ENCODE measurements at places on chromosomes 12 and 14. TPM values are rescaled to one million over a fixed set of nuclear protein-coding genes. Genes with fewer than 3 reads are reported as not detected.
A peak's percentile ranks its signal among the peaks of the same experiment; 100 is the strongest.

DNA sequence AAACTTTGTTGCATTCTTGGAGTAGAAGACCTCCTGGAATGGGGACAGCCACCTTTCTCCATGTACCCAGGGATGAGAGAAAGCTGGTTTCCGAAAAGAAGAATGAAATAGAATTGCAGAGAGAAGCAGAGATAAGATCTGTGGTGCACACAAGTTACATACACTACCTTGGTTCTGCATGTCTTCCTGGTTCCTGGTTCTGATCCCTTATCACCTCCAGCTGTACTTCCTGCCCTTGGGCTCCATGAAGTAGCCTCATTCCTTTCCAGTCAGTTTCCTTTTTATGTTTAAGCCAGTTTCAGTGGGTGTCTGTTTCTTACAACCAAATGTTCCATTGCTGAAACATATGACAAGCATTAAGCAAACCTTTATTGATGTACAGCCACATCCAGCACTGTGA, 69.3 kb downstream of the FBXW8 start:
- H3K4me3 ChIP-seq = no peak overlapping the region
- peaks cover 7% of the 10 kb centered on the region for H3K36me3 ChIP-seq
- H3K27ac ChIP-seq = no peak overlapping the region
- peaks cover 19% of the 10 kb centered on the region for H3K4me1 ChIP-seq
- H3K27me3 ChIP-seq = no peaks in the 10 kb centered on the region
- no peak for DNase-seq

GRCh38 chr14:73463411-73463810, 5.1 kb upstream of the NUMB start:
- peak; percentile 30 for DNase-seq
- peaks cover under 1% of the 10 kb centered on the region for H3K36me3 ChIP-seq
- no peaks in the 10 kb centered on the region for H3K27me3 ChIP-seq

GSG1 gene
- total RNA-seq = not detected

PLBD1 gene
- total RNA-seq = not detected

SYCP3 gene
- 0.75 TPM for total RNA-seq

- H3K27me3 ChIP-seq = no peaks in the 10 kb centered on the region
- H3K27ac ChIP-seq = no peak overlapping the region
- no peaks in the 10 kb centered on the region for H3K36me3 ChIP-seq
- H3K4me1 ChIP-seq = no peaks in the 10 kb centered on the region
- H3K4me3 ChIP-seq = no peak overlapping the region
Observed at GRCh38 chr14:93743270-93744060, 44.8 kb downstream of the PRIMA1 start.

DNA sequence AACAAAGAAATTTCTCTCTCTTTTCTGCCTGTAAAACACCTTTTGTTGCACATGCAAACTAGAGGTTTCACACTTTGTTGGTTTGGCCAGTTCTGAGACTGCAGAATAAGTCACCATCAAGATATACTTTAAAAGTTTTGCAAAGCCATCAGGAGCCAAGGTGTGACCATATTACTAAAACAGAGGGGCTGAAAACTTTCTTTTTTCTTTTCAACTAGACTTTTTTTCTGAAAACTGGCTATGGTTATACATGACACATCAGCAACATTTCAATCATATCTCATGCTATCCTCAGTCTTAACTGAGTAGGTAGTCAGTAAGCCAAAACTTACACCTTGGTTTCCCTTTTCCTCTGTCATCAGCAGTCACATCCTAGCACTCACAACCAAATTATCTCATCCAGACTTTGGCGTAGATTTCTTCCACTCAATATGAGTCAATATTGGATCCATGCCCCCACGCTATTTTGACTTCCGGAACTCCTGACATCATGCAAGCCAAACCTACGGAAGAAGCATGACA, 4.1 kb upstream of the IFNG start:
- no peak for DNase-seq
- H3K36me3 ChIP-seq = no peaks in the 10 kb centered on the region
- no peak overlapping the region for H3K27ac ChIP-seq
- no peaks in the 10 kb centered on the region for H3K27me3 ChIP-seq
- H3K4me1 ChIP-seq = peaks cover 5% of the 10 kb centered on the region
- H3K4me3 ChIP-seq = no peak overlapping the region

GRCh38 chr12:13947276-13947946, 34.0 kb downstream of the GRIN2B start:
- H3K4me1 ChIP-seq = no peaks in the 10 kb centered on the region
- H3K4me3 ChIP-seq = no peak overlapping the region
- no peak for DNase-seq
- no peak overlapping the region for H3K27ac ChIP-seq
- peaks cover 7% of the 10 kb centered on the region for H3K27me3 ChIP-seq
- H3K36me3 ChIP-seq = no peaks in the 10 kb centered on the region

DNA sequence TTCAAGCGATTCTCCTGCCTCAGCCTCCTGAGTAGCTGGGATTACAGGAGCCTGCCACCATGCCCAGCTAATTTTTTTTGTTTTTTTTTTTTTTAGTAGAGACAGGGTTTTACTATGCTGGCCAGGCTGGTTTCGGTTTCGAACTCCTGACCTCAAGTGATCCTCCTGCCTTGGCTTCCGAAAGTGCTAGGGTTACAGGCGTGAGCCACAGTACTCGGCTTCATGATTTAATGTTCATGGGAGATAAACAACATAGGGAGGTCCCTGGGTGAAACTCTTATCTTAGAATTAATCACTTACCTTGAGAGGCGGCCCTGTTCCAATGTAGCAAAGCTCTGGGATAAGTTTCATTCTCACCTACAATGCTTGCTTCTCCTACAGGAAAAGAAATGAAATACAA, 48.3 kb downstream of the SEL1L start:
- H3K27me3 ChIP-seq = no peaks in the 10 kb centered on the region
- no peak overlapping the region for H3K4me3 ChIP-seq
- H3K36me3 ChIP-seq = peaks cover 62% of the 10 kb centered on the region
- peaks cover 20% of the 10 kb centered on the region for H3K4me1 ChIP-seq

DNA sequence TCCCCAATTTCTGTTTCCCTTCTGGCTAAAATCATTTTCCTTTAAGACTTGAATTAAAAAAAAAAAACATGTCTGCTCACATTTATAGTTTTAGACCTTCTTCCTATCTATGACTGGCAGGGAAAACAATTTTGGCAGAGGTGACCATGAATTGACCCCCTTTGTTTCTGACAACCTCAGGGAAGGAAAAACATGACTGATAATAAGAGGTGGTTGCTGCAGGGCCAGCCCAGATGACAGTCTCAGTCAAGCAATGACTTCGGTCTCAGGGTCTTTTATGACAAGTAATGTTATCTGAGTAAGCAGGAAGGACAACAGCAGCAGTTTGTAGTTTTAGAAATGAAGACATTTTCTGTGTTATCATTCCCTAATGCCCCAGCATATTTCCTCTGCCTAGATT, 430.9 kb downstream of the LRIG3 start:
- H3K4me3 ChIP-seq = no peak overlapping the region
- H3K36me3 ChIP-seq = no peaks in the 10 kb centered on the region
- no peaks in the 10 kb centered on the region for H3K27me3 ChIP-seq
- no peaks in the 10 kb centered on the region for H3K4me1 ChIP-seq

PHLDA1 gene
- 3.8 TPM for total RNA-seq

IL23A gene
- 6.1 TPM for total RNA-seq

GRCh38 chr12:124625867-124626675, 58.7 kb upstream of the NCOR2 start:
- H3K27me3 ChIP-seq = no peaks in the 10 kb centered on the region
- H3K27ac ChIP-seq = no peak overlapping the region
- DNase-seq = no peak

APAF1 gene
- total RNA-seq = 28.3 TPM

DNA sequence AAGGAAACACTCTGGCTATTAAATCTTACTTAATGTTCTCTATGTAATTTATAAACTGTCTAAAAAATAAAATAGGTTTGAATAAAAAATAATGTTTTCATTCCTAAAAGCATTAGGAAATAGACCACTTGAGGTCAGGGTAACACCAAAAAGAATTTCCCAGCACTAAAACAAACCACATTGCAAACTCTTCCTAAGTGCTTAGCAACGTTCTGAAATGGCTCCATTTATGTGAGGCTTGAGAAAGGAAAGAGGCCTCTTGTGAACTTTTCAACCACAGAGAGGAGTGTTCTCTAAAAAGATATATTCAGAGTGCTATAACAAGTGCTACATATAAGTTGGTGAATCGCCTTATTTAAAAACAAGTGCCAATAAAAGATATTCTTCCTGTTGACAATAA, 42.7 kb downstream of the ALX1 start:
- H3K27me3 ChIP-seq = no peaks in the 10 kb centered on the region
- no peaks in the 10 kb centered on the region for H3K4me1 ChIP-seq
- no peak overlapping the region for H3K27ac ChIP-seq
- H3K4me3 ChIP-seq = no peak overlapping the region
- no peak for DNase-seq

DNA sequence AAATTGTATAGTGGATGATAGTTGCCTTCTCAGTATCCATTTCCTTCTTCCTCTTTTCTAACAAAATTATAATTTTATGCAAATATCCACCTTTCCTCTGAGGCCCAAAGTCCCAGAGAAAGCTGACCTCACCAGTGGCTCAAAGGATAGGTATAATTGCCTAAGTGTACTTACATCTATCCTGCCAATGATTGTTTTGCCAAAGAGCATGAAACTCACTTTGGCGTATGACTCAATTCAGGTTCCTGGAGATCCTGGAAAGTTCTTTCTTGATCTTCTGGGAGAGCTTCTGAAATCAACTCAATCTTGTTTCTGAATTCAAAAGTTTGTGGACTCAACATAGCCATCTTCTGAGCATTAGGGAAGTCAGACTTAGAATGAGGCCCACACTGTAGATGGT, 10.5 kb upstream of the RBM25 start:
- H3K27ac ChIP-seq = no peak overlapping the region
- no peaks in the 10 kb centered on the region for H3K27me3 ChIP-seq
- no peaks in the 10 kb centered on the region for H3K4me1 ChIP-seq
- no peaks in the 10 kb centered on the region for H3K36me3 ChIP-seq

KLRC1 gene
- total RNA-seq = not detected

STYK1 gene
- total RNA-seq = 0.17 TPM

CCDC197 gene
- total RNA-seq = not detected

TCL1A gene
- total RNA-seq = not detected

DNA sequence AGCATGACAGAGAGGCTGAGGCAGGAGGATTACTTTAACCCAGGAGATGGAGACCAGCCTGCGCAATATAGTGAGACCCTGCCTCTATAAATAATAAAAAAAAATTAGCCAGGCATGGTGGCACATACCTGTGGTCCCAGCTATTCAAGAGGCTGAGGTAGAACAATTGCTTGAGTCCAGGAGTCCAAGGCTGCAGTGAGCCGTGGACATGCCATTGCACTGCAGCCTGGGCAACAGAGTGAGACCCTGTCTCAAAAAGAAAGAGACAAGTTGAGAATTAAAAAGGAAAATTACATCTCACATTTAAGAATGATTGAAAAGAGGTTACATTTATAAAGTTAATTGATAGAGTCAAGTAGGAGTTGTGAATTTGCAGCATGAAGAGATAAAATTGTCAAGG, 91.4 kb upstream of the TMPO start:
- peaks cover 3% of the 10 kb centered on the region for H3K4me1 ChIP-seq
- H3K4me3 ChIP-seq = no peak overlapping the region
- H3K36me3 ChIP-seq = no peaks in the 10 kb centered on the region
- H3K27ac ChIP-seq = no peak overlapping the region

- no peaks in the 10 kb centered on the region for H3K27me3 ChIP-seq
- no peak overlapping the region for H3K27ac ChIP-seq
- peaks cover 22% of the 10 kb centered on the region for H3K4me1 ChIP-seq
- no peak overlapping the region for H3K4me3 ChIP-seq
Observed at GRCh38 chr12:68276402-68276930, 23.1 kb upstream of the IL22 start.

- H3K4me1 ChIP-seq = no peaks in the 10 kb centered on the region
- no peak overlapping the region for H3K27ac ChIP-seq
- no peak overlapping the region for H3K4me3 ChIP-seq
- H3K27me3 ChIP-seq = no peaks in the 10 kb centered on the region
- no peaks in the 10 kb centered on the region for H3K36me3 ChIP-seq
- no peak for DNase-seq
Observed at GRCh38 chr12:115492553-115492952, 784.9 kb downstream of the MED13L start.

GRCh38 chr12:88638388-88638787, 58.1 kb upstream of the KITLG start:
- H3K4me3 ChIP-seq = no peak overlapping the region
- no peak for DNase-seq
- H3K4me1 ChIP-seq = no peaks in the 10 kb centered on the region
- no peak overlapping the region for H3K27ac ChIP-seq

EML1 gene
- not detected for total RNA-seq

GRCh38 chr12:91918431-91918830, 227.2 kb downstream of the BTG1 start:
- no peaks in the 10 kb centered on the region for H3K36me3 ChIP-seq
- no peak for DNase-seq
- H3K27ac ChIP-seq = no peak overlapping the region
- H3K4me1 ChIP-seq = peaks cover 3% of the 10 kb centered on the region

DNA sequence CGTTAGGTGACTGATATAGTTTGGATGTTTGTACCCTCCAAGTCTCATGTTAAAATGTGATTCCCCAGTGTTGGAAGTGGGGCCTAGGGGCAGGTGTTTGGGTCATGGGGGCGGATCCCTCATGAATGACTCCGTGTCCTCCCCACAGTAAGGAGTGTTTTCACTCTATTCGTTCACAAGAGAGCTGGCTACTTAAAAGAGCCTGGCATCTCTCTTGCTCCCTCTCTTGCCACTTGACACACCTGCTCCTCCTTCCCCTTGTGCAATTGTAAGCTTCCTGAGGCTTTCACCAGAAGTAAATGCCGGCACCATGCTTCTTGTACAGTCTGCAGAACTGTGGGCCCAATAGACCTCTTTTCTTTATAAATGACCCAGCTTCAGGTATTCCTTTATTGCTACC, 2.6 kb downstream of the IFI27L2 start:
- H3K36me3 ChIP-seq = no peaks in the 10 kb centered on the region
- H3K27ac ChIP-seq = no peak overlapping the region
- peaks cover 27% of the 10 kb centered on the region for H3K4me1 ChIP-seq
- H3K4me3 ChIP-seq = no peak overlapping the region
- DNase-seq = no peak
- H3K27me3 ChIP-seq = peaks cover 7% of the 10 kb centered on the region

DNA sequence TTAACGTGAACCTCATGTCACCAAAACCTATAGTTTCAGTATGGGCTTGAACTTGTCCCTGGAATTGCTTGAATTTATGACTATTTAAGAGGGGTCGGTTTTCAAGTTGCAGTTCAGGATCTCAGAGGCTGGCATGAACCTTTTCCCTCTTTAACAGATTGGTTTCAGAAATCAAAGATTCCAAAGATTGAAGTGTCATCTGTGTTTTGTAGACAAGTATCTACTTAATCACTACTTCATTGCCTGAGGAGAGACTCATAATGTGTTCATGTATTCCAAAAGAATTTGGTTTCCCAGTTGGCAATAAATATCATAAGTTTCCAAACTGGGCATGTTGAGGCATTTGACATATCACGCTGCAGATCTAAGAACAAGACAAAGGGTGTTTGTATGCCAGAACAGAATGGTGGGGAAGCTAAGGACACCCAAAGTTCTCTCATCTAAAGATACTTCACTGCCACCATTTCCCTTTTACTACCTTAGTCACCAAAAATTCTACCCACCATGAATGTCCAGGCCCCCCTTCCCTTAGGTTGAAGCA, 199.5 kb downstream of the NUAK1 start:
- H3K36me3 ChIP-seq = no peaks in the 10 kb centered on the region
- no peak for DNase-seq

All from activated CD4-positive, alpha-beta T cell treated with anti-CD3 and anti-CD28 coated beads, Interleukin-2, amount 10 ng/mL, durations not matched to agents 7 days and 5 days (primary cell).